MG63 (cell line): ENCODE measurements at places on chromosomes 1 and 21. TPM values are rescaled to one million over a fixed set of nuclear protein-coding genes. Genes with fewer than 3 reads are reported as not detected.

KRTAP19-3 gene
- total RNA-seq: not detected in 2 replicates

WNT4 gene
- not detected in 2 replicates for total RNA-seq

NR1I3 gene
- total RNA-seq: not detected in 2 replicates

GRCh38 chr1:121522061-121522759 lies 337.4 kb downstream of the SRGAP2C start:
- DNase-seq: no peak

DNA sequence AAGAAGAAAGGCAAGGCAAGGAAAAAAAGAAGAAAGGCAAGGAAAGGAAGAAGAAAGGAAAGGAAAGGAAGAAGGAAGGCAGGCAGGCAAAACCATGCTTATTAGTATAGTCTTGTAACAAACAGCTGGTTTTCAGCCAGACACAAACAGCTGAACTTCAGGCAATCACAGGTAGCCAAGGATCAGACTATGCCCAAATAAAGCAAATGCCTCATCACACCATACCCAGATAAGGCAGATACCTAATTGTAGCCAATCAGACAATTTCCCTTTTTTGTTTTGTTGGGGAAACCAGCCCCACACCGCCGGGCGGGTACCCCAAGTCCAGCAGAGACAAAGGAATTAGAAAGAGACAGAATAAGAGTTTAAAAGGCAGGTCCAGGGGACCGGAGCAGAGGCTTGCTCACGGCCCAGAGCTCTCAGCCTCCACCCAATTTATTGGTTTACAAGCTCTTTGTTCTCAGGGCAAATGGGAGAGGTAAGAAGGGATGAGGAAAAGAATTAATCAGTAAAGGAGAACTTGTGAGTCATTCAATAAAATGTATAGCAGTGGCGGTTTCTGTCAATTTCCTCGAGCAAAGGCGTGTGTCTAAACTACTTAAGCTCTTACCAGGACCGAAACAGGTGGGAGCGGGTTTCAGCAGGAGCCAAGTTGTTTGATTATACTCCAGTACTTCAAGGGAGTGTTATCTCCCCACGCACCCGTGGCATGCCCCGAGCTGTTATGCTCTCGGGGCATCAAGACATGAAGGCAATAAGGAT lies 886.8 kb downstream of the KCNT2 start:
- DNase-seq: no peak

DNA sequence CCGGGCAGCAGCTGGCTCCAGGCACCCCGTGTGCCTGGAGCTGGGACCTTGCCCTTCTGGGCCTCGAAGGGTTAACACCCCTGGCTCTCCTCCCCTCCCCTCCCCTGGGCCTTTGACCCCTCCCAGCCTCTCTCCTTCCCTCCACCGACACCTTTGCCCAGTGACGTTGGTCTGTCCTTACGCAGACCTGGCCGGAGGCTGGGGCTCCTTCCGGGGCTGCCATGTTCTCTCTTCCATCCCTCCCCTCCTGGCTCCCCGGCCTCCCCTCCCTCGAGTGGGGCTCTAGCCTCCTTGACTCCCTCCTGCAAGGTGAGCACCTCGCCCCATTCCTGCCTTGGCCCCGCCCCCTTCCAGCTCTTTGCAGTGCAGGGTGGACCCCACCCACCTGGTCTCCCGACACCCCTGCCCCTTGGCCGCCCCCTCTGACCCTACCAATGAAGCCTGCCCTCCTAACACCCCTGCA lies at the start of gene TMEM82:
Gene TMEM82 (plus strand): TSS at position 161 of the 463 bp plus-strand sequence. CDS start 61 bp downstream, at position 222.
- no peak for DNase-seq

DNA sequence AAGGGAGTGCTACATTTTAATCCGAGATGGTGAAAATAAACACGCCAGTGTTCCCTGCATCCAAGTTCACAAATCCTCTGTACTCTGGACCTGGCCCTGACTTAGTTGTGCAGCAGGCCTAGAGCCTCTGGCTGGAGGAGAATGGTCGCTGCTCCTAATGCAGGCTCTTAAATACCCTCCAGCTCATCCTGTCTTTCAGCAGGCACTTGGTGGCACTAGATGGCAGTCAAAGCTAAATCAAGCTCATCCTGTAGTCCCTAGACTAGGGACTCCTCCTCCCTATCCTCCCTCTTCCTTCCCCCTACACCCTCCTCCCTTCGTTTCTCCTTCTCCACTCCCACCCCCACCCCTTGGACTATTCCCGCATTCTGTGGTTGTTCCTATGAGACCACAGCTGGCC lies 41.6 kb upstream of the MTR start:
- no peak for DNase-seq
